ENCODE measurements at places on chromosomes 13 and 19.

GRCh38 chr13:95623141-95623540 lies 21.4 kb downstream of the DZIP1 start:
- DNase-seq: no peak

DNA sequence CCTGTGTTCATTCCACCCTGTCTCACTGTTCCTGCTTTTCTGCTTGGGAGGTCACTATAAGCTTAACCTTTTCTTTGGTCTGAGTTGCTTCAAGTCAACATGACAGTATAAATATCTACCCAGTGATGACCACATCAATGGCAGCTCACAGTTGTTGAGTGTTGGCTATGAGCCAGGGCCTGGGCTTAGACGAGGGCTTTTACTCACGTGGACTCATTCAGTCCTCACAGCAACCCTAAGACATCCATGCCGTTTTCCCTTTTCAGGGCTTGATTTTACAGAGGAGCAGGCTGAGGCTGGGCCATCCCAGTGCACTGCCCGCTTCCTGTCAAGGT lies 10.2 kb upstream of the CCDC97 start:
- DNase-seq: peak; percentile 19

GRCh38 chr19:1590641-1591397 lies 1.8 kb downstream of the MBD3 start:
- no peak for DNase-seq

DNA sequence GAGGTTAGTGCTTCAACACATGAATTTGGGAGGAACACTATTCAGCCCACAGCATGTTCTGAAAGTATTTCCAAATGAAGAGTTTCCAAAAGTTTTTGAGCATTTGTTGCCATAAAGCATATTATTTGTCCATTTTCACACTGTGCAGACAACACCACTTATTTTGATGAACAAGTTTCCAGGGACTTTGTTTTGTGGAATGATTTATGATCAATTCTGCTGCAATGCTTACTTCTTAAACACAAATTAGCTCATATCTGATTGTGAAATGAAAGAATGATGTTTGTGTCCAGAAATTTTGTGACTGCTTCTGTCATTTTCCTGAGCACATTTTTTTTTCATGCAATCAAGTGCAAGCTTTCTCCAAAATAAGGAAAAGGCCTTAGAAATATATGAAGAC lies 205.3 kb downstream of the RAP2A start:
- DNase-seq: no peak

GRCh38 chr19:39968789-39969188 lies 2.2 kb upstream of the PSMC4 start:
- DNase-seq: no peak

- DNase-seq: no peak
Measured at GRCh38 chr19:50925734-50926133, 14.5 kb upstream of the KLK4 start.

- no peak for DNase-seq
Measured at GRCh38 chr13:48142436-48142835, 47.5 kb upstream of the MED4 start.

DNA sequence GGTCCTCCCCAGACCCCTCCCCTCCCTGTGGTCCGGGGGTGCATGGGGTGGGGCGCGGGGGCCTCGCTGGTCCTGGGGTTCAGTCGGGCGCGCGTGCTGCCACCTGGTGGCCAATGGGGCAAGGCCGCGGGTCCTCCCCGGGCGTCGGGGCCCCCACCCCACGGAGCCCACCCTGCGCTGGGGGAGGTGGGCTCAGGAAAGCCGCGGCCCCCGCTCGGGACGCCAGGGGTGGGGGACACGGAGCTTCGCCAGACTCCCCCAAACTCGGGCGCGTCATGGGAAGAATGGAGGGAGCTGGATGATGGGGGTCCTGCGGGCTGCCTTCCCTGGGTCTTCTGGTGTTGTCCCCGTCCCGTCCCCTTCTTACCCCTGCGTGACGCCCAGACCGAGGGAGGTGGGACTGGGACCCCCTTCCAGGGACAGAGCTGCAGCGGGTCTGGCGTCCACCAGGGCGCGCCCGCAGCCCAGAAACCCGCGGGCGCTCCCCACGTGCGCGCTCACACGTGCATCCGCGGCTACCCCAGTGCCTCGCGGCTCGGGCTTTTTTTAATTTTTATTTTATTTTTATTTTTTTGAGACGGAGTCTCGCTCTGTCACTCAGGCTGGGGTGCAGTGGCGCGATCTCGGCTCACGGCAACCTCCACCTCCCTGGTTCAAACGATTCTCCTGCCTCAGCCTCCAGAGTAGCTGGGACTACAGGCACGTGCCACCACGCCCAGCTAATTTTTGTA lies 19.8 kb upstream of the TCF3 start:
- DNase-seq: no peak

- no peak for DNase-seq
Measured at GRCh38 chr13:26784704-26785639, 24.4 kb upstream of the GPR12 start.

DNA sequence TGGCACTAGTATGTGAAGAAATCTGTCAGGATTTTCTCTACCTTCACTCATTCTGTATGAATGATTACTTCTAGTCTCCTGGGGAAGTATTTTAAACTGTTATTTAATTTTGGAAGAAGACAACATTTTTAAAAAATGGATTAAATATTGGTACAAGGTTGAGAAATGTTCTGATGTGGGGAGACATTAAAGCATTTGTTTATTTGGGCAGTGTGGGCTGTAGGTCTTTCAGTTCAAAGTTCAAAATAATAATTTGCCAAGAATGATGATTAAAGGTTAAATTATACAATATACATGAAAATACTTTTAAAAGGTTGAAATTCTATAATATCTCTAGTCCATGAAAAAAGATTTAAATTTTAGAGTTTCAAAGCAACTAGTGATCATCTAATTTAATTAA lies 194.7 kb downstream of the NHLRC3 start:
- no peak for DNase-seq

DNA sequence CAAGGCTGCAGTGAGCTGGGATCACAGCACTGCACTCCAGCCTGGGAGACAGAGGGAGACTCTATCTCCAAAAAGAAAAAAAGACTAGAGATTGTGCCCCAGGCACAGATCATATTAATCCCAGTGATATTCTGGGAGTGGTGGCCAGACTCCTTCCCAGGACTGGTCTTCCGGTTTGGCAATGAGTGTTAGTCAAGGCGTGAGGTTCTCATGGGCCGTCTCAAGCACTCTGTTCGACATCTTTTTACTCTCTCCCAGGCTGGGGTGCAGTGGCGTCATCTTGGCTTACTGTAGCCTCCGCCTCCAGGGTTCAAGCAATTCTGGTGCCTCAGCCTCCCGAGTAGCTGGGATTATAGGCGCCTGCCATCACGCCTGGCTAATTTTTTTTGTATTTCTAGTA lies 5.3 kb upstream of the DPRX start:
- DNase-seq: no peak

- no peak for DNase-seq
Measured at GRCh38 chr19:29807178-29807577, 4.6 kb upstream of the CCNE1 start.

- DNase-seq: no peak
Measured at GRCh38 chr13:43389983-43390382, 366.6 kb downstream of the DNAJC15 start.

- no peak for DNase-seq
Measured at GRCh38 chr19:4911314-4911713, 2.0 kb downstream of the UHRF1 start.
